ENCODE measurements at places on chromosomes 3 and 15.

- DNase-seq = no peak
Measured at GRCh38 chr3:58025406-58025805, 17.2 kb downstream of the FLNB start.

GRCh38 chr15:60733196-60733595, 254.3 kb upstream of the ICE2 start:
- no peak for DNase-seq

DNA sequence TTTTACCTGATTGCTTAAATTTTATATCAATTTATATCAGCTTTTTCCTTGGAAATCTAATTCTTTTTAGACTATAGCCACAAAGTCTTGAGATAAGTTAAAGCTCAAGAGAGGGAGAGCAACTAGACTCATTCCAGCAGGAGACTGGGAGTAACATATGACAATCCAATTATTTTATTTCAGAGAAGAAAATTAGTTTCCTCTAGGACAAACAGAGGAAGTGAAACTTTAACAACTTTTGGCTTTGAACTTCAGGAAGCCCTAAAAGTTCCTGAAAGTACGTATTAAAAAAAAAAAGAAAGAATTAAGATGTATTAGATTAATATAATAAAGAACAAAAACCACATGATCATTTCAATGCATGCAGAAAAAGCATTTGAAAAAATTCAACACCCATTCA, 13.9 kb upstream of the UBE2E2 start:
- DNase-seq = no peak

DNA sequence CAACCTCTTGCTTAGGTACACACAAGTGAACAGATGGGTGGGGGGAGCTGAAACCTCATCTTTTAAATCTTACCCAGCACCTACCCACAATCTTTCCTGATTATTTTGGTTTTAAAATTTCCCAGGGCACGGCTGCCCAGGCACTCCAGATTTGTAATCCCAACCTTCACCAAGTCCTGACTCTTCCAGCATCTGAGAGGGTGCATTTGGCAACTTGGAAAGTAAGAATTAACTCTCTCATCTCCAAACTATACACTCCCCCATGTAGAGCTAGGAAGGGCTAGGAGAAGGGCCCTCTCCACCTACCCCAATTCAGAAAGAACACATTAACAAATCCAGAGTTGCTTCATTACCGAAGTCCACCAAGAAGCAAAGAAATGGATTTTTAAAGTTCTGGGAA, 41.7 kb upstream of the PRICKLE2 start:
- DNase-seq = no peak

- DNase-seq = peak; percentile 32
Measured at GRCh38 chr3:127233371-127233770, 40.4 kb downstream of the PRR23E start.

GRCh38 chr3:151896246-151897012, 23.0 kb downstream of the SUCNR1 start:
- peak; percentile 52 for DNase-seq

DNA sequence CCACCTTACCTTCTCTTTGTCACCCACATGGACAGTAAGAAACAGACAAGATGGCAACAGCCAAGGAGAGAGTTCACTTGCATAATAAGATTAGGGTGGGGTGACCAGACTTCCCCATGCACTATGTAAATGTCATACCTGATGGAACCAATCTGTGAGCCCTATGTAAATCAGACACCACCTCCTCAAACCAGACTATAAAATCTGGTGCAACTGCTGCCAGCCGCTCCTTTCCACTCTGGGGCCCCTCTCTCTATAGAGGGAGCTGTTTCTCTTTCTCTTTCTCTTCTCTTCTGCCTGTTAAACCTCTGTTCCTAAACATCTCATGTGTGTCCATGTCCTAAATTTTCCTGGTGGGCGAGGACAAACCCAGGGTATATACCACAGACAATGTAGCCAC, 405.5 kb upstream of the CNTN4 start:
- DNase-seq = no peak

DNA sequence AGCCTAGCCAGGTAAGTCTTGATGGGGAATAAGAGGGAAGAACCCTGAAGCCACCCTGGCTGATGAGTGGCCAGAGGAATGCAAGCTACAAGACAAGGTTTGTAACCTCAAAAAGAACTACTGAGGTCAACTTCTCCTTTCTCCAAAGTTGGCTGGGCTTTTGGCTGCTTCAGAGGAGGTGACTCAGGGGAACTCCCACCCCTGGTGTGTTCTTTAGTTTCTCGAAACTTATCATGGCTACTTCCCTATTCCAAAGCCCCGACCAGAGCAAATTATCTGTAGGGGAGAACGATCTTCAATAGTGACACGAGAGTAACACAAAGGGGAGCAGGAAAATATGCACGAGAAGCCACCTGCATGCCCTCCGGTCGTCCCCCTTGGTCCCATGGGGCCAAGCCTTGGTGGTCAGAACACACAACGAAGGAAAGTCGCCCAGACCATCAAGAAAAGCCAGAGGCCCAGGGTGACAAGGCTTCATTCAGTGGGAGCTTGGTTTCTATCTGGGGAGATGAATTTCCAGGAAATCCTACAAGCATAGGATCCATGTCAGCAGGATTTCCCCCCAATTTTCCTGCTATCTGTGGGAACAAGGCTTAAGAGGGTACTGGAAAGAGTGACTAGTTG, 6.5 kb upstream of the BCL2A1 start:
- DNase-seq = no peak

- DNase-seq = no peak
Measured at GRCh38 chr15:47971637-47972036, 149.2 kb upstream of the SLC24A5 start.

GRCh38 chr3:3084890-3085289, 25.3 kb downstream of the IL5RA start:
- DNase-seq = no peak

DNA sequence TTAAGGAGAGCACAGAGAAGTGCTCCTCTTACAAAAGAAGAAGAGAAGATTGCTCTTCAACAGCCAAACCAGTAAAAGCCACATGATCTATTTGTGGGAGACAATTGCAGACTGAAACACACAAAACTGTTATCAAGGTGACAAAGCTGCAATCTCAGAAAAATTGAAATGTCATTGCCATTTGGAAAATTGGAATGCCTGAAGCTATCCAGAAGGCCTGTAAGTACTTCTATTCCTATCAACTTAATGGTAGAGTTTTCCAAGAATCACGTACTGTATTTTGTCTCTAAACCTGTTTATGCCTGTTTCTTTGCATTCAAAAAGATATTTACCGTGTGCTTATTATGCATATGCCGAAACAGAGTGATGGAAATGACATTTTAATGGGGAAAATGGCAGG, 204.7 kb downstream of the GREM1 start:
- no peak for DNase-seq

DNA sequence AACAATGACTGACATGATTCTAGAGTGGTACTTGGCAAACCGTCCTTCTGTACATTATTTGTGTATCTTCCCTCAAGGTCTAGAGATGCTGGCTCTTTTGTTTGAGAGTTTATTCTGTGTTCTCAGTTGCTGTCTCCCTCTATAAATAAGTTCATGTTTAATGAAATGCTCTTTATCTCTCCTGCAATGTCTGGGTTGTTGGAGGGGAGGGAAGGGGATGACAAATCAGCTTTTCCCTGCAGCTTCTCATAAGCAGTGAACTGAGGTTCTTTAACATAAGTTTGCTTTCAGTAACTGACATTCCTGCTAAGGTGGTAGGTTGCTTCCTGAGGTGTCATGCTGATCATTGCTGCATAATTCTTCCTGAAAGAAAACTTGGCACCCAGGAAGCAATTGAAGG, 21.8 kb downstream of the ITPR1 start:
- DNase-seq = no peak

DNA sequence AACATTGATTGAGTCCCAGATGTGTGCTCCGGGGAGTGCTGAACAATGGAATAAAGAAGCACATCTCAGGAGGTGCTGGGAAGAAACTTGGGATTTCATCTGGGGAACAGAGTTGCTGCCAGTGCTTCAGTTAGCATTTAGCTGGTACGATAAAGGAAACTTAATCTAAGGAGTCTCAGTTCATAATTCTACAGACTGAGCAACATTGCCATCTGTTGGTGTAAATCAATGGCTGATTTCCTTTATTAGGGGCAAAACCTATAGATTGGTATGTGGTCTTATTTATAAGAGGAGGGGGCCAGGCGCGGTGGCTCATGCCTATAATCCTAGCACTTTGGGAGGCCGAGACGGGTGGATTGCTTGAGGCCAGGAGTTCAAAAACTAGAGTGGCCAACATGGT, 8.9 kb downstream of the MKRN2OS start:
- peak; percentile 5 for DNase-seq

GRCh38 chr15:41494190-41494921, 682 bp downstream of the ITPKA start:
- no peak for DNase-seq

GRCh38 chr15:94327356-94327936, 96.1 kb downstream of the MCTP2 start:
- DNase-seq = peak; percentile 33

- no peak for DNase-seq
Measured at GRCh38 chr3:30539206-30539605, 67.2 kb upstream of the TGFBR2 start.

DNA sequence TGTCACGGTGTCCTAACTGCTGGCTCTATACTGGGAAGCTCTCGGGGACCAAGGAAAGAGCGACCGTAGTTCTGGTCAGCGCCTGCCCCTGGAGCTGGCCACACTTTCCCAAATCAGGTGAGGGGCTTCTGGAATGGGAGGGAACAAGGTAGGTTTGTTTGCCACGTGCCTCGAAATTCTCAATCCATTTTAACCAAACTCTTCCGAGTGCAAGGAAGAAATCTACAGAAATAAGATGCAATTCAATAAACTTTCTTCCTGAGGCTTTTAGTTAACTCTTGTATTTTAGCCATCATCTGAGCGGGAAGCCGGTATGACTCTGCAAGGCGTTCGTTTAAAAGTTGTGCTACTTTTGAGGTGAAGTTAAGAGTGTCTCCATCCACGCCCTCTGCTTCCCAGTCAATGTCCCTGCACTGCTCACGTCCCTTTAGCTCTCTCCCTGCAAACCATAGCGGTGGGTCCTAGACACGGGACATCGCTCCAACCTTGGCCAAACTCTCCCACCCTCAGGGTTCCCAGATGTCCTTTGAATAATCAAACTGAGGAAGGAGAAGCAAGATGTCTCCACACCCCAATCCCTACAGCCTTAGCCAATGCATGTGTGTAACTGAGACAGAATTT, 597 bp downstream of the AGTR1 start:
- no peak for DNase-seq

DNA sequence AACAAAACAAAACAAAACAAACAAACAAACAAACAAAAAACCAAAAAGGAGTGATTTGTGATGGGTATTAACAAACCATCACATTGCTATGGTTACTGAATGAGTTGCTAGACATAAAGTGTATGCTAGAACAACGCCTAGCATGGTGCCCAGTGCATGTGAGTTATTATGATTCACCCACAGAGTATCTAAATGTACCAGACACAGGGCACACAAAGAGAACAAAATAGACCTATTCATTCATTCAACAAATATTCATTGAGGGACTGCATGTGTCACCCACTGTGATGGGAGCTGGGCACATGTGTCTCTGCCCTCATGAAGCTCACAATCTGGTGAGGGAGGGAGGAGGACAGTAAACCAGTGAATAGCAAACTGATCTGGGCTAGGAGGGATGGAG, 11.6 kb upstream of the ACAN start:
- DNase-seq = peak; percentile 23

DNA sequence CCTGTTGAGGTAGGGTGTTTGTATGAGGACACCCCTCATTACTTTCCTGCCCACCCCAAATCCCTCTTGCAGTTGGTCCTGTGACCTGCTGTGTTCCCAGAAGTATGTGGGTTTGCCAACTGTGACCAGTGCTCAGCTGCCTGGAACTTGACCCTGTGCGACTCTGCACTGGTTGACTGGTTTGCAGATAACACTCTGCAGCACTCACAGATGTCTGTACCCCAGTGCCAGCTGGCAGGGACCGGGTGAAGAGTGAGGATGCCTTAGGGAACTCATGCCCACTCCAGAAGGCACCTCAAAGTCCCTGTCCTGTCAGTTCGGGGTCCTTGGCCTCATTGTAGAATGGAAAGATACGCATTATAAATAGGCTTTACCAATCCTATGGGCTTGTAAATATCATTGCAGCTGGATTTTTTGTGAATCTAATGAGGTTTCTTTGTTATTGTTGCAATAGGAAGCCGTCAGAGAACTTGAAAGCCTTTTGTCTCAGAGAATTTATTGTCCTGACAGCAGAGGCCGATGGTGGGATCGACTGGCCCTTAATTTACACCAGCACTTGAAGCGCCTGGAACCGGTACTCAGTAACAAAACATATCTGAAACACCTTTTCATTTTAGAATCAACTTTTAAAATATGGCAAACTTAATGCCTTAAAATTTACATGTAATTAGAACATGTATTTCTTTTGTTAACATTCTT, 18.2 kb downstream of the FAN1 start:
- peak; percentile 6 for DNase-seq

DNA sequence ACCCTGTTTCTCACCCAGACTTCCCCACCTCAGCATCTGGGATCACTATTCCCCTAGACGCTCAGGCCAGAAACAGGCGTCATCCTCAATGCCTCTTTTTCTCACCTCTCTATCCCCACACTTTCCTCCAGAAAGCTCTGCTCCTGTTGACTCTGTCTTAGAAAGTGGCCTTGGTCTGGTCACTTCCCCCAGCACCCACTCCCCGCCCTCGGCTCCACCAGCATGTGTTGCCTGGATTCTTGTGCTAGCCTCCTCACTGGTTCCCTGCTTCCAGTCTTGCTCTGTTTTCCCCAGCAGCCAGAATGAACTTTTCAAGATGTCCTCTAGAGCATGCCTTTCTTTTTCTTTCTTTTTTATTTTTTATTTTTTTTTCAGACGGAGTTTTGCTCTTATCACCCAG, 39.7 kb upstream of the ESYT3 start:
- DNase-seq = no peak

GRCh38 chr3:194686816-194687637, 1.3 kb downstream of the FAM43A start:
- peak; percentile 62 for DNase-seq

- peak; percentile 62 for DNase-seq
Measured at GRCh38 chr3:40780291-40780924, 255.6 kb downstream of the ZNF621 start.

DNA sequence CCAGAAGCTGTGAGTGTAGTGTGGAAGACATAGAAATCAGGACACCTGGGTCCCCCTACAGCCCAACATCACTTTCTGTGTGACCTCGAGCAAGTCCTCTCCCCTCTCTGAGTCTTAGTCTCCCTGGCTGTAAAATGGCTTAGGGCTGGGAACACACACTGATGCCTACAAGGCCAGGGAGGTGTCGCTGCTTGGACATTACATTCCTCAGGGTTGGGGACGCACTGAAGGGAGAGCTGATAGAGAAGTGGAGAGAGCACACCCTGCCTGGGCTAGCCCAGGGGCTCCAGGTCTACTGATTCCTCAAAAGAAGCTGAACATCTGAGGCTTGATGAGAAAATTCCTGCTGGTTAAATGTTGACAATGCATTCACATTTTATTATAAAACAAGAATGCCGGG, 6.3 kb upstream of the ALAS1 start:
- DNase-seq = no peak

- peak; percentile 97 for DNase-seq
Measured at GRCh38 chr15:98727115-98728040, 79.0 kb downstream of the IGF1R start.

Measured in EH (cell line).